Activated T-helper 1 cell treated with Interleukin-2 at 50 U/mL for 16 hours (primary cell): ENCODE measurements at places on chromosomes 12 and 14.
A peak's percentile ranks its signal among the peaks of the same experiment; 100 is the strongest.

DNA sequence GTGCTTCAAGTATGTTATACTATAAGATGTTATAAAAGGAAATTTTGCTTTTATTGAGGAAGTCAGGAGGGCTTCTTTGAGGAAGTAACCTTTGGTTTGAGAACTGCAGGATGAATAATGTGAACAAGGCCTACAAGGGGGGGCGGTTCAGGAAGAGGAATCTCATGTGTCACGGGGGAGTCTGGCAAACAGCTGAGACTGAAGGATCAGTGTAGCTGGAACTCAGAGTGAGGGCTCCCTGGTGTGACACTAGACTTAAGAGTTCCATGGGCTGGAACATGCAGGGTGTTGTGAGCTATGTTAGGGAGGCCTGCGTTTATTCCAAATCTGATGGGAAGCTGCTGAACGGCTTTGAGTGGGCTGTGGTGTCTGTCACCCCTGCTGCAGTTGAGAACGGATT is 62.3 kb downstream of the UNC79 start:
- DNase-seq, result no peak

DNA sequence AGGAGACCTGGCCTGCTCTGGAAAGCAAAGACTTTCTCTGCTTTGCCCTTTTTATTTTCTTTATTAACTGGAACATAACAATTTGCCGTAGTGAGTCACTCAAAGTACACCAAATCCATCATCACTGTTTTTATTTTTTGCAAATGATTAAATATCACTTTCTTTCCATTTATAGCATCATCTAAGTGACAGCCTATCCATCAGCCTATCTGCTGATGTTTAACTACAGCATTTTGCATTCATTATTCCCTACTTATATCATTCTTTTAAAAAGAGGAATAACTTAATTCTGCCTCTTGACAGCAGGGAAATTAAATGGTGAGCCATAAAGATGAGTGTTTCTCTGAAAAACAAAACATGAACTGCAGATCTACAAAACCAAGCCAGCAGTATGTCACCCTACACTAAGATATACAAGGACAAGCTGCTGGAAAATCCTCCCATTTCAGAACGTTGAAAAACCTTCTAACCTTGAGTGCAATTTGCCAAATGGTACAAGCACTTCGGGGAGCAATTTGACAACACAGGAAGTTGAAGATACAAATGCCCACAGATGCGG is 821.3 kb upstream of the TMEM132C start:
- no peak for DNase-seq

DNA sequence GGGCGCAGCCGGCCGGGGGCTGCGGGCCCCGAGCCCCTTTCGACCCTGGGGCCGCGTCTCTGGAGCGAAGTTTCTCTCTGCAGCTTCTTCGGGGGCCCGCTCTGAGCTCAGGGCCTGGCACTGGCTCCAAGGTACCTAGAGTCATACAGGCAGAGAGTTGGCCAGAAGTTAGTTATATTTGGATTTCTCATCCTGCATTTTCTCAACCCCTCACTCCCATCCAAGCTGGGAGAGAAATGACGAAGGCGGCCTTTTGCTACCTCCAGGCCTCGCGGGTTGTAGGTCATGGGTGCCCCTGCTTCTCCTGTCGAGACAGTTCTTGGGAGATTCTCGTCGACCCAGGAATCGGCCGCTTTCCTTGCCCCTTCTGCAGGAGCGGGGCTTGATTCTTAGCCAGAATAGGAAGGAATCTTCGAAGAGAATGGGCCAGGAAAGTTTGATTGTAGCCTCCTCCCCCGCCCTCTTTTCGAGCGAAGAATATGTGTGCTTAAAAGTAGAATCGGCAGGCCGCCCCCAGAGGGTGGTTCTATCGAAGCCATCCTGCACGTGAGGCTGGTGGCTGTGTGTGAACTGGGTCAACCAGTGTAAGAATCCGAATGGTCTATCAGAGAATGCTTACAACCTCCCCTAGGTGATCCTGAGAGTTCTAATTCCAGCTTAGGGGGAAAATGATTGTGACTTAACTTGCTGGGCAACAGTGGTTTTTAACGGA is 785 bp downstream of the MLEC start:
- no peak for DNase-seq

GRCh38 chr12:130665753-130666152 is 50.3 kb downstream of the RIMBP2 start:
- no peak for DNase-seq

GRCh38 chr14:36506732-36507614 is 13.1 kb downstream of the NKX2-1 start:
- DNase-seq, result no peak

- DNase-seq, result no peak
These were observed 312 bp downstream of the CDCA3 start for GRCh38 chr12:6850796-6851152.

GRCh38 chr12:108773798-108774788 is 42.8 kb upstream of the CORO1C start:
- no peak for DNase-seq

- no peak for DNase-seq
These were observed at the start of gene GALNT9 for GRCh38 chr12:132329036-132329719. TSS of gene GALNT9 (minus strand) at chr12:132329589. CDS start at chr12:132329203, 386 bp downstream.

DNA sequence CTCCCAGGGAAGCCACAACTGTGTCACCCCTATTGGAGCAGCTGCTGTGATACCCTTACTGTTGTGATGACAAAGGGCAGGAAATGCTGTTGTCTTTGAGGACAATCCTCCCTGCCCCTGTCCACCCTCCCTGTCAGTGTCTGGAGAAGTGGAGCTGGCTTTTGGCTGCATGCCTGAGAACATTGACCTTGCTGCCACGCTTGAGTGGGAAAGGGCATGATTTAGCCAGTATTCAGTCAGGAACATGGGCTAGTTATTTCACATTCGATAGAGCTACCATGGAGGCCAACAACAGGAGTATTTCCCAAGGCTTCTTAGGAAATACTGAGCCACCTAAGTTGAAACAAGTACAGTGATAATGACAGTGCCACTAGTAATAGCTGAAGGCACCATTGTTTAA is 59.4 kb downstream of the MYRFL start:
- DNase-seq, result no peak

DNA sequence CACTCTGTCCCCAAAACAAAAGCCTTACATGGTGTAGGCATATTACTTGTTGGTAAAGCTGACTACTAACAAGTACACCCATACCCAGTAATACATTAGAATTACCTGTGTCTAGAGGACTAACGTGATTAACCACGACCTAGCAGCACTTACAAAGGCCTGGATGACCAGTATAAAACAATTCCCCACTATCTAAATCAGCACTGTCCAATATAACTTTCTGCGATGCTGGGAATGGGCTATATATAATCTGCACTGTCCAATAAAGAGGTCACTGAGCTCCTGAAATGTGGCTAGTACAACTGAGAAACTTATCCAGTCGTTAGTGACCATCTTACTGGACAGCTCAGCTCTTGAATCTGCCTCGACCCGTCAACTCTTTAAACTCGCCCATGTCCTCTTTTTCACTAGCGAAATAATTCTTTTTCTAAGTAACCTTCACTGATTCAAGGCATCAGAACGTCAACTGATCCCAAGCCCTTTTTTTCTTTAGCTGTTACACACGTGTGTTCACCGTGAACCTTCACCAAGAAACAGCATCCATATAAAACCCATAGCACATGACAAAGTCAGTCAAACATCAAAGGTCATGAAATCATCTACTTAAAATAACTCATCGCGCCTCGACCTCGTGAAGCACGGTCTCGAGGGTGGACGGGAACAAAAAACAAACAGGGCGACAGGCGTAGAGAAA is 905 bp upstream of the CIPC start:
- DNase-seq, result no peak

DNA sequence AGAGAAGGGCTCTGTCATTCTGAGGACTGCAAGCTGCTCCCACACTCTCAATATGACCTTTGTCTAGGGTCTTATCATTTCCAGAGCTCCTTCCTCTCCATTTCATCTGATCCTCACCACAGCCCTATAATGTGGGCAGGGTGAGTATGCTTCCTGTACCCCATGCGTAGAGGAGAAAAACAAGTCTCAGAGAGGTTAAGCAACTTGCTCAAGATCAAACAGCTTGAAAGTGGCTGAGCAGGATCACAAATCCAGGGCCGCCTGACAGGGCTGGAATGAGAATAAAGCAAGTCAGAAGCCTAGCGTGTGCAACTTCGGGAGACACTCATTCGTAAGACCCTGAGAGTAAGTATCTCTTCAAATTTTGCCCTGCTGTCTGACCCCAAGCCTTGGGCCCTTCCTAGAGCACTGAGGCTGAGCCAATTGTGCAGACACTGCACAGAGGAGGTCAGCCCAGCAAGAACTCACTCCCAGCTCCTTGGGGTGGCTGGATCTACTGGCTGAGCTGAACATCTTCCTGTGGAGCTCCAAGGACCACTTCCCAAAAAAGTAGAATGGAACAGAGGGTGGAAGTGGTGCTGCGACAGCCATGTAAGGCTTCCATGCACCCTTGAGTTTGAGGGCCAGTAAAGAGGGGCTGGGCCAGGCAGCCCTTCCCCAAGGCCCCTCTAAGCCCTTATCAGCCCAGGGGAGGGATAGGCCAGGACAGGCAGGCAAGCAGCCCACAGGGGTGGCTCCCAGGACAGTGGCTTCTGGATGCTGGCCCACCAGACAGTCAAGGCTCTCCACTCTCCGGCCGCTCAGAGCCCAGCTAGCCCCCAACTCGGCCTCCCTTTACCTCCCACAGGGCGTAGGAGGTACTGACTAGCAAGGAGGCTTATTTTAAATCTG is 10.5 kb downstream of the ZFP36L1 start:
- no peak for DNase-seq

GRCh38 chr14:95189367-95190132 is 32.2 kb upstream of the DICER1 start:
- DNase-seq, result no peak

GRCh38 chr14:97791072-97791471 is 993.9 kb downstream of the VRK1 start:
- no peak for DNase-seq

DNA sequence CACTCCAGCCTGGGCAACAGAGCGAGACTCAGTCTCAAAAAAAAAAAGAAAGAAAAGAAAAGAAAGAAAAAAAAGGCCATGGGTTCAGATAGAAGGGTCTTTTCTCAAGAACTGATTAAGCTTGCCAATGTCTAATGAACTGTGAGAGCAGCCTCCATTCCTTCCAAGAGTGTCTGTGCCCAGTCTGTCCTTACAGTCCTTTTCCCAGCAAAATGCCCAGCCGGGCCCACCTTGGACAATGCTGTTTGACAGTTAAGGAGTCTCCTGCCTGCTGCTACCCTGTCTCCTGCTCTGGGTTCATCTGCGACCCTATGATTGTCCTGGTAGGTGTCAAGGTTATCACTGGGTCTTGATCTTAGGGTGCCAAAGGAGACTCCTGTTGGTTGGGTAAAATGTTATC is 21.4 kb downstream of the SYNE3 start:
- DNase-seq, result no peak

GRCh38 chr14:77143071-77143470 is 1.5 kb upstream of the ZDHHC22 start:
- no peak for DNase-seq

- DNase-seq, result peak; percentile 22
These were observed 16.3 kb downstream of the ELK3 start for GRCh38 chr12:96210376-96211055.

DNA sequence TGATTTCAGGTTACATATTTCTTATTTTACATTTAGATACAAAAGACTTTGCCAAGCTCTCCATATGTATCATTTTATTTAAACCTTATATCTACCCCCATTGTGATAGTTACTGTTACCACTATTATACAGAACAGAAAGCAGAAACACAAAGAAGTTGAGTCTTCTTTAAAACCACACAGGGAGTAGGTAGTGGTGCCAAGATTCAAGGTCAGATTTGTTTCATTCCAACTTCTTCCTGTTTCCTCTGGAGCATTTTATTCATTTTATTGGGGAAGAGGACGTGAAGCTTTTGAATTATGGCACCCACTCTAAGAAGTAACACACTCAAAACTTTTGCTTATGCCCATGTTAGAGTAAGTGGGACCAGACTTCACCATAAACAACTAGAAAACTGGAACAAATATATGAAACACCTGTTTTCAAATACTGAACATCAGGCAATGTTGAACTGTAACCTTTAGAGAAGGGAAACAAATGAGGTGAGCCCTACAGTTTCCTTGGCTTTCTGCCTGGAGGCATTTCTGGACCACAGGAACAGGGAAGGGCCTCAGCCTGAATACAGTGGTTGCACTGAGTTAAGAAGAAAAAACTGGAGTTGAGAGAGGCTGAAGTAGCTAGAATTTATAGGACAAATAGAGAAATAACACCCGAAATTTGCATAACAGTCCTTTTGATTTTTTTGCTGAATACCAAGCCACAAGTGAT is 160.4 kb upstream of the SSTR1 start:
- no peak for DNase-seq

DNA sequence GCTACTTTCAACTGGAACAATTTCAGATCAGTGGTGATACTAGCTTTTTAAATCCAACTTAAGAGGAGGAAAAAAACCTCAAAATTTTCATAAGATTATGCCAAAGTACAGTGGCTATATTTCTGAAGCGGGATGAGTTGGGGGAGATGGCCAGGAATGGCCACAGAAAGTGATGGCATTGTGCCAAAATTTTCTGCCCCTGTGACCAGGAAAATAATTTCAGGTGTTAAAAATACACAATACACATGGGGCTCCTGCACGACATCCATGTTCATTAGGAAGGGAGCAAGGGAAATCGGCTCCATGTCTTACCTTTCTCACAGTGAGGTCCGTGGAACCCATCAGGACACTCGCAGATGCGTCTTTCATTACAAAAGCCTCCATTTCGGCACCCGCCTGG is 53.7 kb downstream of the WIF1 start:
- no peak for DNase-seq

GRCh38 chr12:43208221-43208620 is 343.8 kb downstream of the ADAMTS20 start:
- no peak for DNase-seq

DNA sequence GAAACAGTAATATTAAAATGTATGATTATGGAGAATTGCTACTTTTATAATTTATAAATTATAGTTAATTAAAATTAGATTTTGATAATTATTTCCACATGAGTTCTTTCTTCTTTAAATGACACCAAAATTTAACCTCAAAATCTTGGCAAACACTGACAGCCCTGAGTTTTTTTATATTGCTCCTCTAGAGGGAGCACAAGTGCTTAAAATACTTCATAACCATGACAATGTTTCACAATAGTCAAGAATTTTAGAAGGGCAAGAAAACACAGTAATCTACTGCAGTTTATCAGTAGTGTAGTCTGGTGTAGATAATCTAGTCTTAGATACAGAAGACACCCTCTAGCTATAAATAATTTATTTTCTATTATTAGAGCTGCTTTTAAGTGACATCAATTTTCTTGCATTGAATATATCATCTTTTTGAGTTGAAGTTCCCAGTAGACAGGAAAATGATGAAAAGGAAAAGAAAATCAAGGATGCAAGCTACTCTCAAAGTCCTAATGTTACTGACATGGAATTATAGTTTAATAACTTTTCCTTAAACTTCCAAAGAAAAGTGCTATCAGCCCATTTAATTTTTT is 14.3 kb upstream of the PTGER2 start:
- DNase-seq, result no peak

GRCh38 chr12:124126950-124127655 is 154.1 kb downstream of the ZNF664 start:
- no peak for DNase-seq

DNA sequence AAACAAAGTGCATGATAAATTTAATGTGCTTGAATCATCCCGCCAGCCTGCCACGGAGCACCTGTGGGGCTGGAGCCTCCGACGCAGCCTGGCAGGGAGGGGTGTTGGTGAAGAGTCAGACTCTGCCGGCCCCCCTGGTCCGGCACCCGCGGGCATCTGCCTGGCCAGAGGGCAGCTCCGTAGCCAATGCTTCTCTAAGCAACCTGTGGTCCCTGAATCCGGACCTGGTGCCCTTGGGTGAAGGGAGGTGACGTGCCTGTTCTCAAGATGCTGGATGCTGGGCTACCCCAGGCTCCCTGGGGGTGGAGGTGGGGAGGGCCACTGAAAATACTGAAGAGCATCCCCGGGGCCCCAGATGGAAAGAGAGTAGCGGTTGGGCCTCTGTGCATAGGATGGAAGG is 158.6 kb upstream of the C14orf180 start:
- DNase-seq, result no peak
